ENCODE measurements at places on chromosomes 2 and 18. TPM values are rescaled to one million over a fixed set of nuclear protein-coding genes. Genes with fewer than 3 reads are reported as not detected.

DNA sequence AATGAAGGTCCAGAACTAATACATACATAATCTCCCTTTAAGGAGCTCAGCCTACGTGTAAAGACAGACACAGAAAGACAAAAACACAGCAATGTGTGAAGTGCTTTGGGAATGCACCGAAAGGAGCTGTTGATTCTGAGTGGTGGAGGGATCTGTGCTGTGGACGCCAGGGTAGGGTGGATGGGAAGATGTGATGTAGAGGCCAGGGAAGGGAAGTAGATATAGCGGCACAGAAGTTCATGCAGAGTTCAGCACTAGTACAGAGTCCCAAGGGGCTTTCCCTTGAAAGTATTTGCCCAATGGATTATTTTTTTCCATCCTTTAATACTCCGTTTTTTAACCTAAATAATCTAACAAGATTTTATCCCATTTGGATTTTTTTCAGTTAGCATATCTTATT is 32.1 kb upstream of the DOCK10 start:
- DNase-seq = no peak

Gene INHBB
- not detected for total RNA-seq

Gene TEX44
- not detected for total RNA-seq

DNA sequence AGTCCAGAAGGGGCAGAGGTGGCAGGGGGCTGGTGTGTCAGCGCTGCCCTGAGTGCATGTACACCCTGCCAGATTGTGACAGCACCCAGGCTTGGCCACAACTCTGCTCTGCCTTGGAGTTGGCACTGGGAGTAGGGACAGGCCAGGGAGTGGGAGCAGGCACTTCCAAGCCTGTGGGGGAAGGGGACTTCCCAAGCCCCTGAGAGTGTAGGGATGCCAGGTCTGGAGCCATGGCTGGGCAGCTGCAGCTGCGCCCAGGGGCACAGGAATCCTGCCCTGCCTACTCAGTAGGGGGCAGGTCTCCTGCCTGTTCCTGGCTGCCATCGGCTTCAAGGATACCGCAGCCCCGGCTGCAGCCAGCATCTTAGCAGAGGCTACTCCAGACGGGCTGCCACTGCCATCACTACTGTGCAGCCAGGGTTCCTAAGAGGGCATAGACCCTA is 109.4 kb downstream of the CALCRL start:
- DNase-seq = no peak

DNA sequence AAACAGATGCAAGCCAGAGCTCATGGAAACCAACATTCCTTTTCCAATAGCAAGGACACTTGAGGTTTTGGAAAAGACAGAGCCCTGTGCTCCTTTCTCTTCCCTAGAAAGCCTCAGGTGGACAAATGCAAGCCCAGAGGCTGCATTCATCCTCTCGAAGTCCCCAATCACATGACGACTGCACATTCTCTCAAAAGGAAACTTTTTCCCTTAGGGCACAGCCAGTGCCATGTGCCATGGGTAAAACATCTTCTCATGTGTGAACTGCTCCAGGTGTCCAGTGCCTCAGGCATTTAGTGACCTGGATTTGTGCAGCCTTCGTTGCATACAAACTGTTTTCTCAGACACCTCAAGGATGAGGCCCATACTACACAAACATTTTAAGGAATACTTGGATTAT is 140.7 kb downstream of the LAMA1 start:
- no peak for DNase-seq

GRCh38 chr18:39693359-39693758 is 2127.8 kb upstream of the CELF4 start:
- DNase-seq = no peak

Gene SNTG2
- total RNA-seq = not detected

- DNase-seq = no peak
These were observed 69.2 kb downstream of the NPPC start for GRCh38 chr2:231856959-231857358.

Gene ZNF24
- total RNA-seq = 56.6 TPM

Gene SYT4
- total RNA-seq = not detected

Gene LDLRAD4
- 34.5 TPM for total RNA-seq

DNA sequence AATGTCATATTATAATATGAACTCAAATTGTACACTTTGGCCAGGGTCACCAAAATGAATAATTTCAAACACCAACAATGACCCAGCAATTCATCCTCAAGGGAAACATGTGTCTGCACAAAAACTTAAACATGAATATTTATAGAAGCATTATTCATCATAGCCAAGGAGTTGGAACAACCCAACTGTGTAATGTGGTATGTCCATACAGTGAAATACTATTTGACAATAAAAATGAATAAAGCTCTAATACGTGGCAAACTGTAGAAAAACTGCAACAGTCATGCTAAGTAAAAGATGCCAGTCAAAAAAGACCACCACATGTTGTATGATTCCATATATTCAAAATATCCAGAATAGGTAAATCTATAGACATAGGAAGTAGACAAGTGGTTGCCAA is 294.6 kb upstream of the CCDC68 start:
- no peak for DNase-seq

GRCh38 chr18:27428120-27428519 is 243.0 kb upstream of the CHST9 start:
- DNase-seq = no peak

- no peak for DNase-seq
These were observed 1.9 kb downstream of the STK17B start for GRCh38 chr2:196169516-196169915.

- no peak for DNase-seq
These were observed at the start of gene ARHGAP28 for GRCh38 chr18:6729247-6730091. Gene ARHGAP28, plus strand, starts transcription at chr18:6729716. Its CDS starts 106 bp downstream, at chr18:6729822.

GRCh38 chr18:22778996-22779395 is 154.1 kb upstream of the RBBP8 start:
- no peak for DNase-seq

Gene LINC00305
- total RNA-seq = not detected

- DNase-seq = no peak
These were observed 122.6 kb downstream of the CTIF start for GRCh38 chr18:48661421-48661820.
